ENCODE measurements at places on chromosomes 13 and 19.

DNA sequence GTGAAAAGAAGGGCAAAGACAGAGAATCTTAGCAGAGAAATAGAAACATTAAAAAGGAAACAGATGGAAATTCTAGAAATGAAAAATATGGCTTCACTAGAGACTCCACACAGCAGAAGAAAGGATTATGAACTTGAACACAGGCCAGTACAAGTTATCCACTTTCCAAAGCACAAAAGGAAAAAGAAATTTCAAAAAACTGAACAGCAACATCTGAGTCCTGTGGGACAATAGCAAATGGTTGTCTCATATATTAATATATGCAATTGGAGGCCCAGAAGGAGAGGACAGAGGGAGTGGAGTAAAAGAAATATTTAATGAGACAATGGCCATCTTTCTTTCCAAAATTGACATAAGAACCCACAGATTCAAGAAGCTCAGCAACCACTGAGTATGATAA lies 141.7 kb upstream of the GJB6 start:
- DNase-seq = no peak

GRCh38 chr19:6862673-6863078 lies 24.7 kb upstream of the ADGRE1 start:
- peak; percentile 61 for DNase-seq

DNA sequence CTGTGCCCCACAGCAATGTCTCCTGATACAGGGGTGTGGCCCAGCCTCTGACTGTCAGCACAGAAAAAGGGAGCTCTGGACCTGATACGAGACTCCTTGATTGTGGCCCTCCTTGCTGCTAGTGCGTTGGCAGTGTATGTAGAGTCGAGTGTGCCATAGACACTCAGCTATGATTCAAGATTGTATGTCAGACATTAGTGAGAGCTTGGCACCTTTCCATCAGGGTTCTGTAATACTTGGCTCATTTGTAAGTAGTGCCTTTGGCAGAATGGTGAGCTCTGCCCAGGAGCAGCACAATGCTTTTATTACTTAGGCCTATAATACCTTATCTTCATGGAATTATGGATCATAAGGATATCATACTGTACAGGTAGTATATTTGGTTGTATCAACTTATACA lies 83.4 kb downstream of the ATP8A2 start:
- peak; percentile 59 for DNase-seq

DNA sequence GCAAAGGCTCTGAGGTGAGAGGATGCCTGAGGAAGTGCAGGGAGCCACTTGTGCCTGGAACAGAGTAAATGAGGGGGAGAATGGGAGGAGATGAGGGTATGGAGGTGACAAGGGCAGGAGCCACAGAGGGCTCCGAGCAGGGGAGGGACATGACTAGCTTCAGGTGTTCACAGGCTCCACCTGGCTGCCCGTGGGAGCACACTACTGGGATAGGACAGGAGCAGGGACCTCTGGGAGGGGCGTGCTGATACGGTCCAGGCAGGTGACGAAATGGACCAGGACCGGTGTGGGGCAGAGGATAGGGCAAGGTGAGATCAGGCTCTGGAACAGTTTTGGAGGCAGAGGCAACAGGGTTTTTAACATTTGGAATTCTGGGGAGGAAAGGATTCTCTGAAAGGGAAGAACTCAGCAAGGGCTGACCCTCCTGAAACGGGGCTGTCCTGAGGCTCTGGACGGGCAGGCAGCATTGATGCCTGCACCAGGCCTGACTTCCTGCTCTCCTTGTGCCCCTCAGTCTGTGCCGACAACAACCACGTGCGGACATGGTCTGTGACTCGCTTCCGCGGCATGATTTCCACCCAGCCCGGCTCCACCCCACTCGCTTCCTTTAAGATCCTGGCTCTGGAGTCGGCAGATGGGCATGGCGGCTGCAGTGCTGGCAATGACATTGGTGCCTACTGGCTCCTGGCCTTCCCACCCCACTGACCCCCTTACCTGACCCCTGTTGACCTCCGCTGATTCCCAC lies 11.6 kb downstream of the SHKBP1 start:
- no peak for DNase-seq

GRCh38 chr13:102203718-102204117 lies 198.1 kb downstream of the FGF14 start:
- DNase-seq = no peak
